ENCODE measurements at places on chromosomes 12 and 14.

DNA sequence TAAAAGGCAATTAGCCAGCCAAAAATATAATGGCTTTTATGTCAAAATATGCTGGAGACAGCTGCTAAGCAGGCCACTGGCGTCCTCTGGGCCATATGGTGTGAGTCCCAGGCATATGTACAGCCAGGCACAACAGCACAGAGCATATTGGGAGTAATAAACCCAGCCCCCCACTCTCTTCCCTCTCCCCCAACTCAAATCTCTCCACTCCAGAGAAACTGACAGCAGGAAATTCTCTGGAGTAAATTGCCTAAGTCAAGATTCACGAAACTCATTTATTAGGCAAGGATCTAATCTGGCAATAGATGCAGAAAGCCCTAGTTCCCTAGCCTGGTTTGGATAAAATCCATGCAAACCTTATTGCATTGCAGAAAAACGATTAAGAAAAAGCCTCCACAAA is 147.9 kb upstream of the SEL1L start:
- no peak for DNase-seq

GRCh38 chr12:97560350-97560749 is 97.7 kb downstream of the RMST start:
- no peak for DNase-seq

DNA sequence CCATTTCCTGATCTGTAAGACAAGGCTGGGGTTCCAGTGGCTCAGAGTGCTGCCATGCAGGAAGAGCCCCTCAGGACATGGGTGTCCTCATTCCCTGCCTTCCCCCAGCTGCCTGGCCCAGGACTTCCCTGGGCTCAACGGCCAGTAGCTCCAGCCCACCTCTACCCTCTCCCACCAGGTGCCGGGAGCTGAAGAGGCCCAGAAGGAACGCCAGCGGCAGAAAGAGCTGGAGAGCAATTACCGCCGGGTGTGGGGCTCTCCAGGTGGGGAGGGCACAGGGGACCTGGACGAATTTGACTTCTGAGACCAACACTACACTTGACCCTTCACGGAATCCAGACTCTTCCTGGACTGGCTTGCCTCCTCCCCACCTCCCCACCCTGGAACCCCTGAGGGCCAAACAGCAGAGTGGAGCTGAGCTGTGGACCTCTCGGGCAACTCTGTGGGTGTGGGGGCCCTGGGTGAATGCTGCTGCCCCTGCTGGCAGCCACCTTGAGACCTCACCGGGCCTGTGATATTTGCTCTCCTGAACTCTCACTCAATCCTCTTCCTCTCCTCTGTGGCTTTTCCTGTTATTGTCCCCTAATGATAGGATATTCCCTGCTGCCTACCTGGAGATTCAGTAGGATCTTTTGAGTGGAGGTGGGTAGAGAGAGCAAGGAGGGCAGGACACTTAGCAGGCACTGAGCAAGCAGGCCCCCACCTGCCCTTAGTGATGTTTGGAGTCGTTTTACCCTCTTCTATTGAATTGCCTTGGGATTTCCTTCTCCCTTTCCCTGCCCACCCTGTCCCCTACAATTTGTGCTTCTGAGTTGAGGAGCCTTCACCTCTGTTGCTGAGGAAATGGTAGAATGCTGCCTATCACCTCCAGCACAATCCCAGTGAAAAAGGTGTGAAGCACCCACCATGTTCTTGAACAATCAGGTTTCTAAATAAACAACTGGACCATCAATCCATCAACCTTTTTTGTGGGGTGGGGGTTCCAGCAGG is 17.6 kb downstream of the AGAP2 start:
- no peak for DNase-seq

DNA sequence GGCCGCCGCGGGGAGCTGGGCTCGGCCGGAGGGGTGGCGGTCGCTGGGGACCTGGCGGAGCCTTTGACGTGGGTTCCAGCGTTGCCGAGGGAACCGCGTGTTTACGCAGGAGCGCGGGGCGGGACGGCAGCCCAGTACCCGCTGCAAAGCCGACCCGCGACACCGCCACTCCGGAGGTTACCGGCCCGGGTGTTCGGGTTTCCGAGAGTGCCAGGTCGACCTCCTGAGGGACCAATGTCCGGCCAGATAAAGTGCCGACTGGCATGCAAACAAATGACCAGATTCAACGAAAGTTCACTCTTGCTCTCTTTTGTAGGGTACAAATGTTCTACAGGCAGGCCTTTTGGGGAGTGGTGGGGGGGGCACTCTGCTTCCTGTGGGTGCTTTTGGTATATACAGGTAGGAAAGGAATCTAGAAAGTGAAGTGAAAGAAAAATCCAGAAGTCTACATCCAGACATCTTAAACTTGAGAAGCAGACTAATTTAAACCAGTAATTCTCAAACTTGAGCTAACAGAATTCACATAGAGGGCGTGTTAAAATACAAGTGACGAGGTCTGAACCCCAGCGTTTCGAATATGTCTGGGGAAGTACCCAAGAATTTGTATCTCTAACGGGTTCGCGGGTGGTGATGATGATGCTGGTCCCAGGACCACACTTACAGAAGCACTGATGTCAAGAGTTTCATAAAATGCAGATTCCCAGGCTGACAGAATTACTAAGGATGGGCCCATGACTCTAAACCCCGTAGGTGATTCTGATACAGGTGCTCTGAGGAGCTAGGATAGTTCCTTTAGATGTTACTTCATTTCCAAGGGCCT is at the start of gene GPR135:
GPR135 (minus strand) TSS at position 65 of the 820 bp plus-strand sequence. CDS start 154 bp downstream, outside the sequence.
- DNase-seq: peak; percentile 11

DNA sequence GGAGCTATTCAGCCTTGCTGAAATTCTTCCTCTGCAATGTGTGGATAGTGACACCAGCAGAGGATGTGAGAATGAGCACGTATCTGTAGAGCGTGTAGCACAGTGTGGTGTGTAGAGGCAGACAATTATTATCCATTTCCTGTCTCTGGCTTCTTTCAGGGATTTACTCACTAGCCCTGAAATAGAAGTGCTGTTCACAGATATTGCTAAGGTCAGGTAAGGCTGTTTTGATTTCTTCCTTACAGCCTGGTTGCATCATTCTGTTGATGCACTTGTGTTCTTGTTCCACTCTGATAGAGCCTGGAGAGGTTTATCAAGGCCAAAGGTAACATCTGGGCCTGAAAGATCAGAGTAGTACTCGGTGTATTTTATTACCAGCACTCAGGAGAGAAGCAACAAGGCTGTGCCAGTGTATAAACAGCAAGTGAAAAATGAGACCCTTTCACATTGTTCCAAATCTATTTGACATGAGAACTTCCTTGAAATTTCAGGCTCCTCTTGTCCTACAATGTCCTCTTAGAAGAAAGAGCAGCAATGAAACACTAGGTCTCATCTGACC is 16.7 kb downstream of the ARG2 start:
- no peak for DNase-seq

DNA sequence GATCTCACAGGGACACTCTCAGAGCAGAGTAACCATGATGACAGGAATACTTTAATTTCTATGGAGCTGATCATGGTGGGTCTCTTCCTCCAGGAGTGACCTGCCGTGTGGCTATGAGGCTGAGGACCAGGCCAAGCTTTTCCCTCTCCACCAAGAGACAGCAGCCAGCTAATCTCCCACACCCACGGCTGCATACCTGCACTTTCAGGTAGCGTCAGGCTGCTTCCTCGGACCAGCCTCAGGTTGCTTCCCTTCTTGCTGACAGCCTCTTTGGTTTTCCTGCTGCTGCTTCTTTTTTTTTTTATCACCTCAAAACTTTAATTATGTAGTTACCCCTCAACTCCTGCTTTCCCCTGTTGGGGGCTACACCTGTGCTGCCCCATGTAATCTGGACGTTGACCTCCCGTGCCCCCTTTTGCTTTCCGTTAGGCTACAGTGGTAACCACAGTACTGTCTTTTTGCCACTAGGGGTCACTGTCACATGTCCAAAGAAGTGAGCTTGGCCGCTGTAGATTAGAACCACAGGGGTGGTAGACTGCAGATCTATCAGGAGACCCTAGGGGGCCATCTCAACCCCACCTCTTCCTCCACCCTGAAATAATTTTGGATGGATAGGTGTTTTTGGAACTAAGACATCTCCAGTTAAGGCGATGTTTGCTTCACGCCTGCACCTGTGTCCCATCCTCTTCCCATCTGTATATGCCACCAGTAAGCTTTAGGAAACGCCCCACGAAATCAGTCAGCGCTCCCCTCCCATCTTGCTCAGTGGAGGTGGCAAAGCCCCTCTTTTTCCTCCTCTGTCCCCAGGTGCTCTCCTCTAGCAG is 7.8 kb upstream of the PIP4K2C start:
- DNase-seq: peak; percentile 39

DNA sequence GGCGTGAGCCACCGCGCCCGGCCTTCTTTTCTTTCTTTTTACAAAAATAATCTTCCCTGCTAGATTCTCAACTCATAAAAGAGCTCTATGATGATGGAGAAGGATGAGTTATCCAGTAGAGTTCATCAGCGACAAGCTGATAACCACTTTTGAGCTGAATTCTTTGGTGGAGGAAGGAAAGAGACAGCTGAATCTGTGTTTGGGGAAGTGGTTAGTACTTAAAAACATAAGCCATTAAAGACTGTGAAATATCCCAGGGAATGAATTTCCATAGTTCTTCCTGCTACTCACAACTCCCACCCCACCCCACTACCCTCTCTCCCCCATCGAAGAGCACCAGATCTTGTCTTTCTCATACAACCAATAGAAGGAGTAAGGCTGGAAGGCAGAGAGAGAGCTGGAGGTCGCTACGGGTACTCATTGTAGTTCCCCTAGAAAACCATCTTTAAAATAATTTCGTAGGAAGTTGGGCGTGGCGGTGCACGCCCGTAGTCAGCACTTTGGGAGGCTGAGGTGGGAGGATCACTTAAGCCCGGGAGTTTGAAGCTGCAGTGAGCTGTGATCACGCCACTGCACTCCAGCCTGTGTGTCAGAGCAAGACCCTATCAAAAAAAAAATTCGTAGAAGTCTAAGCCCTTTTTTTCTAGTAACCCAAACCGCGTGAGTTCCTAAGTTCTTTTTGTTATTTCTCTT is 647 bp upstream of the ESPL1 start:
- no peak for DNase-seq

- DNase-seq: no peak
Observed at GRCh38 chr12:46524778-46525177, 152.2 kb upstream of the SLC38A2 start.

- no peak for DNase-seq
Observed at GRCh38 chr14:88359500-88359899, 26.0 kb upstream of the SPATA7 start.

- no peak for DNase-seq
Observed at GRCh38 chr12:127401005-127401404, 866.0 kb upstream of the TMEM132C start.

- no peak for DNase-seq
Observed at GRCh38 chr14:20306079-20306423, 300 bp upstream of the TTC5 start.

DNA sequence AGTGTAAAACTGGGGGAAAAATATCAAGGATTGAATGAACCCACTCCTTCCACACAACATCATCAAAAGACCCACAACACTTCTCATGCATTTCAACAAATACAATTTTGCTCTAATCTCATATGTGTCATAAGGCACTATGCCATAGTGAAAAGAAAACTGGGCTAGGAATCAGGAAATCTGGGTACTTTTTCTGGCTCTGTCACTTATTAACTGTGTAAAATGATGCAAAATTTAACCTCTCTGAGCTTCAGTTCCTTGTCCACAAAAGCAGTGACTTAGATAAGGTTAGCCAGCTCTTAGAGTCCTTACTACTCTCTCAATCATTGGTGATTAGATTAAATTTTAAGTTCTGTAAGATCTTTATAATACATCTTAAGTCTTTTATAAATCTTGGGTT is 250.5 kb upstream of the SOX5 start:
- no peak for DNase-seq

DNA sequence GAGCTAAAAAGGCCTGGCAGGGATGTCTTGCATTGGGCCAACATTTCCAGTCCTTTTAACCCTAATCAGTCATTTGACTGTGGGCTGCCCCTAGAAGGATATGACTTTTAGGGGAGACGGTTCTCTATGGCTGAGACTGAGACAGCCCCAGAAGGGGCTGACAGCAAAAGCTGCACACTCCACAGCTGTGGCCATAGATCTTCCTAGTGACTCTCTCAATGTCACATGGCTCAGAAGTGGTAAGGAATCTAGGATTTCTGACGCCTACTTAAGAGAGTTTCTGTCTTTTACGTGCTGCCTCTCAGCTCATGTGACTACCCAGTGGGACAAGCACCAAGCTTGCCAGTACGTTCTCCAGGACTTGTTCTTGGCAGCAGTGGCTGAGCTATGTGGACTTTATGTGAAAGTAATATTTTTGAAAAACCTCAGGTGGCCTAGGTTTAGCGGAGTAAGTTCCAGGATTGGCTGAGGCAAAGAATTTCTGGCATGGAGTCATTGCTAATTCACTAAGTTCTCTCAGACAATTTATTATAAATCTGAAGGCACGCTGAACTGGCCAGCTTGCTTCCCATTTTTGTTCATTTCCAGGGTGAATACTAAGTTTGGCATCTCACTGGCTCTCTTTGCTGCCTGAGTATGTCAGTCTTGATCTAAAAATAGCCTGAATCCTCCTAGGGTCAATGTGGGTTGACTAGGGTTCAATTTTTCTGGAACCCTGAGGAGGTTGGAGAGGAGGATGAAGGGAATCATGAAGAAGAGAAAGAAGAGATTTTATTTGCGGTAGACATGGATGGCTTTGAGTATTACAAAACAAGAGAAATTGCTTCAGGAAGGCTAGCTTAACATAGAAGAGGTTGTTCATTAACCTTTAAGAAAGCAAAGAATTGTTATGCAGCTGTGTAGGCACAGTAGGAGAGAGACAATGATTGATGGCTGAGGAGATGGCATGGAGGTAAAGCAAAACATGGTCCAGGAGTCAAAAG is 271.8 kb downstream of the AEBP2 start:
- no peak for DNase-seq

DNA sequence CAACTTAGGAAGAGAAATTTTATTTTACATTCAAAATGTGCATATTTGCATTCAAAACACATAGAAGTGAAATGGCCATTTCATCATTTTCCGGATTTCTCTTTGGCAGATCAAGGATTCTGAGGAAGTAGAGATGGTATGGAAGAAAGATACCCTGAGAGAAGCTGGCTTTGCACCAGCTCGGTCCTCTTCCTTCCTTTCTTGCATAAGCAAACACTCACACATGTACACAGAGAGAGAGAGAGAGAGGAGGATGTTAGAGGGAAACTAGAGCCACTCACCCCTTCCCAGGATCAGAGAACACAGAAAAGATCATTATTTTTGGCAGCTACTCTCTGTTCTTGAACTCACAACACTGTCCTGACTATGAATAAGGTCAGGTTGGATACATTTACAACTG is 15.6 kb upstream of the PLEKHD1 start:
- DNase-seq: no peak

DNA sequence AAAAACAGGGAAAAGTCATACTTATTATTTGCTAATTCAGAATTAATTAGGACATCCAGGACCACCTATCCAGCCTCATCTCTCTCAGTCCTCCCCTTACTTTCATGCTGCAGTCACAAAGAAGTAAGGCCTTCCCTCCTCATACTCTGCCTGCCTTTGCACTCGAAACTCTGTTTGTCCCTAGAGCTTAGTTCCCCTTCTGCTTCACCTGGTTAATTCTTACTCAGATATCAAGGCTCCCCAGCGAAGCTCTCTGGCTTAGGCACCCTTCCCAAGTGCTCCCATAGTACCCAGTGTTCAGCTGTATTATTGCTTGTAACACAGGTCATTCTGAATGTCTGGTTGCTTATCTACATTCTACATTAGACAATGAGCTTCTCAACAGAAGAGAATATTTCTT is 81.3 kb downstream of the ERGIC2 start:
- no peak for DNase-seq

- no peak for DNase-seq
Observed at GRCh38 chr14:61091657-61092273, 110.7 kb downstream of the SLC38A6 start.

All from activated CD8-positive, alpha-beta memory T cell treated with anti-CD3 and anti-CD28 coated beads for 4 hours (primary cell).